Activated T-cell treated with anti-CD3 and anti-CD28 coated beads for 1 hour (primary cell): ENCODE measurements at places on chromosomes 4 and X.

DNA sequence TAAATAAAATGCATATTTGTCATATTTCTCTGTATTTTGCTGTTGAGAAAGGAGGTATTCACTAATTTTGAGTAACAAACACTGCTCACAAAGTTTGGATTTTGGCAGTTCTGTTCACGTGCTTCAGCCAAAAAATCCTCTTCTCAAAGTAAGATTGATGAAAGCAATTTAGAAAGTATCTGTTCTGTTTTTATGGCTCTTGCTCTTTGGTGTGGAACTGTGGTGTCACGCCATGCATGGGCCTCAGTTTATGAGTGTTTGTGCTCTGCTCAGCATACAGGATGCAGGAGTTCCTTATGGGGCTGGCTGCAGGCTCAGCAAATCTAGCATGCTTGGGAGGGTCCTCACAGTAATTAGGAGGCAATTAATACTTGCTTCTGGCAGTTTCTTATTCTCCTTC lies 3.3 kb downstream of the HTT start:
- DNase-seq = no peak

GRCh38 chr4:17877661-17878060 lies 66.9 kb downstream of the NCAPG start:
- no peak for DNase-seq

GRCh38 chrX:12128017-12128416 lies 10.3 kb upstream of the FRMPD4 start:
- no peak for DNase-seq

DNA sequence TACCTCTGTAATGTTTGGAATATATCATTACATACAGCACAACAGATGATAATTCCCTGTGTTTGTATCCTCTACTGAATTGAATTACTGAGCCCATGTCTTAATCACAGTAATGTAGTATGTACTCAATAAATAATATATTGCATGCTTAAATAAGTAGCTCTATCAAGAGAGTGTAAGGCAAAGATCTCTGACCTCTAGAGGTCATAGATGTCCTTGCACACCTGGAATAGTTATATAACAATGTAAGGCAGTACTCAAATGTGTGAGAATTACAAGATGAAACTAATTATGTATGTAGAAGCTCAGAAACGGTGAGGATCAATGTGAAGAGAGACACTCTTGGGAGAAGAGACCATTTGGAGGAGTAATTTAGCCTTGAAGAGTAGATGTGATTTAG lies 14.3 kb upstream of the GCNA start:
- no peak for DNase-seq

- no peak for DNase-seq
Observed at GRCh38 chr4:98573791-98574190, 84.6 kb downstream of the TSPAN5 start.

GRCh38 chr4:26094911-26095310 lies 180.9 kb downstream of the SMIM20 start:
- DNase-seq = no peak

DNA sequence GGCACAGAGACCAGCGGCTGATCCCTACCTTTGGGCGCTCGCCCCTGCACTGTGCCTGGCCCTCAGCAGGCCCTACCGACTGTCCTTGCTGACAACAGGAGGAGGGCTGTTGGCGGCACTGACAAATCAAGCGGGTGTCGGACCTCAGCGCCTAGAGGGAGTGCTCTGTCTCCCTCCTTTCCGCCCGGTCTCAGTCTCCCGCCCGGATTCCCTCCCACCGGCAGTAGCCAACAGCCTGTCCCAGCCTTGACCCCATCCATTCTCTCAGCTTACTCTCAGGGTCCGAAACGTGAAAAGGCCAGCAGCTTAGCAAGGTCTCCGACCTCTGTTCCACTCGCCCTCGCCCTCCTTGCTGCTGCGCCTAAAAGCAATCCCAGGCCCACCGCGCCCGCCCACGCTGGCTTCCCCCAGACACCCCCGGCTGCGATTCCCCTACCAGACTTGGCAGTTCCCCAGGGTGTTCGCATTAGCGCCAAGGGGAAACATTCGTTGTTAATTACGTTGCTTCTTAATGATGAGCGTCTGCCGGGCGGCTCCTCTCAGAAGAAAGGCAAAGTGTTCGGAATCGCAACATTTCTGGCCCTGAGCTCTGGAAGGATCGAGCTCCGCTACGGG lies 96.2 kb downstream of the SOWAHB start:
- no peak for DNase-seq

DNA sequence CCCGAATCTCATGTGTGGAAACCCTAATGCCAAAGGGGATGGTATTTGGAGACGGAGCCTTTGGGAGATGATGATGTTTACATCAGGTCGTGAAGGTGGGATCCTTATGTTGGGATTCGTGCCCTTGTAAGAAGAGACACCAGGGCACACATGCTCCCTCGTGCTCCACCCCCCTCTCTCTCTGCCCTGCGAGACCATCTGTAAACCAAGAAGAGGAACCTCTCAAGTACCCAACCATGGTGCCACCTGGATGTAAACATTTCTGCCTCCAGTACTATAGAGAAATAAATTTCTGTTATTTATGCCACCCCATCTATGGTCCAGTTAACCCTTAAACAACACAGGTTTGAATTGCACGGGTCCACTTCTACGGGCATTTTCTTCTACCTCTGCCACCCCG lies 179.4 kb downstream of the DHRSX start:
- DNase-seq = no peak

- DNase-seq = no peak
Observed at GRCh38 chr4:176319151-176319703, 539 bp upstream of the SPCS3 start.

DNA sequence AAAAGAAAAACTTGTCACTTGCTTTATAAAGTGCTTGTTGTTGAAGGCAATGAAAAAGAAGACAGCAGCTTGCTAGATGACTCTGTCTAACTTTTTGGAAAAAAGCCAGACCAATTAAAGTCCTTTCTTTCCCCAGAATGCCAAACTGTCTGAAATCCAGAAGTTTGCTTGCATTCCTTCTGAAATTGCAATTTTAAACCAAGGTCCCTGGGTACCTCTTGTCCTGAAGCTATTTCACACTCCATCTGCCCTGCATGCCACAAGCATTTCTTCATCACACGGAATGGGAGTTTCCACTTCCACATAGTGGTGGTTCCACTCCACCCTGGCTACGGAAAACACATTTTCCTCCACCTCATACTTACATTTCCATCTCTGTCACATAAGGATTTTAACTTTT lies 101.0 kb downstream of the PAPSS1 start:
- no peak for DNase-seq

GRCh38 chrX:72526534-72527508 lies 45.8 kb downstream of the HDAC8 start:
- DNase-seq = no peak

GRCh38 chrX:44908153-44908552 lies 35.2 kb downstream of the KDM6A start:
- no peak for DNase-seq

GRCh38 chr4:42142591-42142990 lies 9.9 kb downstream of the BEND4 start:
- DNase-seq = no peak

DNA sequence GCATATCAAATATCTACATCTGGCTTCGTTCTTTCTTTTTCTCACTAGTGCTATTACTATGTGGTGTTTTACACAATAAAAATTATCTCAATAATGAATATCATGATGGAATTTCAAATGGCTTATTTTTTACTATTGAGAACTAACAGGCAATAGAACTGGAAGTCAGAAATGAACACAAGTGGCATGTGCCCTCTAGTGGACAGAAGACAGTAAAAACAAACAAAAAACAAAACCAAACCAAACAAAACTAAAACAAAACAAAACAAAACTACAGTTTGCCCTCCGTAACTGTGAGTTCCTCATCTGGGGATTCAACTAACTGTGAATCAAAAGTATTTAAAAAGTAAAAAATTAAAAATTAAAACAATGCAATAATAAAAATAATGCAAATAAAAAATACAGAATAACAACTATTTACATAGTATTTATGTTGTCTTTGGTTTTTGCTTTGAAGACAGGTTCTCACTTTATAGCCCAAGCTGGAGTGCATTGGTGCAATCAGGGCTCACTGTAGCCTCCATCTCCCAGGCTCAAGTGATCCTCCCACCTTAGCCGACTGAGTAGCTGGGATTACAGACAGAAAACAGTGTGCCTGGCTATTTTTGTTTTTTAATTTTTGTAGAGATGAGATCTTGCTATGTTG lies 195.6 kb upstream of the TACR3 start:
- no peak for DNase-seq

GRCh38 chr4:66340286-66340893 lies 670.1 kb upstream of the EPHA5 start:
- DNase-seq = no peak

- no peak for DNase-seq
Observed at GRCh38 chrX:110003167-110004156, 548 bp downstream of the TMEM164 start.

- no peak for DNase-seq
Observed at GRCh38 chr4:83581411-83582288, 45.7 kb downstream of the GPAT3 start.

GRCh38 chr4:69708211-69708610 lies 52.2 kb downstream of the SULT1B1 start:
- no peak for DNase-seq

DNA sequence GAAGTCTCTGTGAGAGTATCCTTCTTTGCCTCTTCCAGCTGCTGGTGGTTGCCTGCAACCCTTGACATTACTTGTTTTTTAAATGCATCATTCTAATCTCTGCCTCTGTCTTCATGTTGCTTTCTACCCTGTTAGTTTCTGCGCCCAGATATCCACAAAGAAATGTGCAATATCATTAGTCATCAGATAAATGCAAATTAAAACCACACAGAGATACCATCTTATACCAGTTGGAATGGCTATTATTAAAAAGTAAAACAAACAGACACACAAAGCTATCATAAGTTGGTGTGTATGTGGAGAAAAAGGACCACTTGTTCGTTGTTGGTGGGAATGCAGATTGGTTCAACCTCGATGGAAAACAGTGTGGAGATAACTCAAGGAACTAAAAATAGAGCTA lies 517.4 kb downstream of the FAT4 start:
- DNase-seq = no peak

DNA sequence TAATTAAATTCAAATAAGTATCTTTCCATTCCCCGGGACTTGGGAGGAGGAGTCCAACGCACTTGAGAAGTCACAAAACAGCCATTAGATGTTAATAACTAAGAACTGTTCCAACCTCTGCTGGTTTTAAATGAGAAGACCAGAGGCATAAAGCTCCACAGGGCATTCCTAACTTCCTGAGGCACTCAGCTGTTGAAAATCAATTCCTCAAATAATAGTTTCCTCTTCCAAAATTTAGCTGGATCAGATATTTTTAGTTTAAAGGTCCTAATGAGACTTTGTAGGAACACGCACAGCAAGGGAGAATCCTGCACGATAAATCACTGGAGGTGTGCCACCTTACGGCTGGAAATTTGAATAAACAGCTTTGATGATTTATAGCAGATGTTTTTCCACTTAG lies 504.3 kb upstream of the ZFP42 start:
- no peak for DNase-seq

GRCh38 chr4:93495346-93495745 lies 333.2 kb upstream of the ATOH1 start:
- DNase-seq = no peak

- no peak for DNase-seq
Observed at GRCh38 chrX:136589966-136590365, 58.0 kb downstream of the VGLL1 start.

DNA sequence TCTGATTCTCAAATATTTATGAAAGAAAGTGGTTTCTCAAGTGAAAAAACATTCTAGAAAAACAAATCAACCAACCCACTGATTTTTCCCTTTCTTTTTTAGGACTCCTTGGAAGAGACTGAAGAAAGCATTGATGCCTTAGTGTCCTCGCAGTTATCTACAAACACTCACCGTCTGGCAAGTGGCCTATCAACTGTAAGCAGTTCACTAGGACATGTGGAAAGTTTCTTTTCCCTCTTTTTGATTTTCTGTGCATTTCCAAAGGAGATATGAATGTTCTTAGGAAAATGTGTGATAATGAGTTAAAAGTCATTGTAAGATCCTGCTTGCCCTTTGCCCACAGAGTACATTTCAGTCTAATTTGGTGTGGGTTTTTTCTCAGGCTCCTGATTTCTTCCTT lies 95.9 kb downstream of the SYTL5 start:
- no peak for DNase-seq

DNA sequence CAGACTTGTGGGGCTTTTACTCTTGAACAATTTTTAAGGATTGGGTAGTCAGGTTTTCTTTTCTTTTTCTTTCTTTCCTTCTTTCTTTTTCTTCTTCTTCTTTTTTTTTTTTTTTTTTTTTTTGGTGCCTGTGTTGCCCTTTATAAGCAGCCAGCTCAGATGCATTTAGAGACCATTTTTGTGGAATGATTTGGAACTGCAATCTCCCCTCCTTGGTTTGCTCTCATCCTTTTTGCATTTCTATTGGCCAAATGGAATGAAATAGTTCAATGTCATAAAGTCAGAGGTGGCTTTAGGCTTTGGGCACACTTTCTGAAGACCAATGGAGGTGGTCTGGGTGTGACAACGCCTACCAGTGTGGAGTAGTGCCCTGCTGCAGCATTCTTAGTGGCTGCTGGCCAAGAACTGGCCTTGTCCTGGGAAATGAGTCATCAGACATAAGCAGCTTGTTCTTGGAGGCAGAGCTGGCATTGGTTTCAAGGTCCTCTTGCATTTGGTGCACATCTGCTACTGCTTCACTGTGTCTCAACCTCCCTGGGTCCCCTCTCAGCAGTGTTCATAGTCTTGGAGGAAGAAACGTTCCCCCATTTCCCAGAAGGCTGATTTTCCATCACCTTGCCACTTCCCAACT lies 84.5 kb downstream of the CT47B1 start:
- DNase-seq = no peak

DNA sequence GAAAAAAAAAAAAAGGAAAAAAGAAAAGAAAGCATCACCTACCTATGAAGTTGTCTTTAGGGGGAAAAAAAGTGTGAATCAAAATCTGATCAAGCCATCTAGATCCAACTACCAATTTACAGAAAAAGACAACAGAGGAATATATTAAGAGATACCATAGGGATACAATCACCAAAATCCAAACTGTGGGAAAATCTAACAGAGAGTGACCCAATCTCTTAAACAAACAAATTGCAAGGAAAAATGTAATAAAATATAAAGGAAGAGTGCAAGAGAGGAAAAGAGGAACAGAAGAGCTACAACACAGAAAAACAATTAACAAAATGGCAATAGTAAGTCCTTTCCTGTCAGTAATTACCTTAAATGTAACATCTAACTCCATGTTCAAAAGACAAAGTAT lies 19.0 kb downstream of the THOC2 start:
- no peak for DNase-seq

DNA sequence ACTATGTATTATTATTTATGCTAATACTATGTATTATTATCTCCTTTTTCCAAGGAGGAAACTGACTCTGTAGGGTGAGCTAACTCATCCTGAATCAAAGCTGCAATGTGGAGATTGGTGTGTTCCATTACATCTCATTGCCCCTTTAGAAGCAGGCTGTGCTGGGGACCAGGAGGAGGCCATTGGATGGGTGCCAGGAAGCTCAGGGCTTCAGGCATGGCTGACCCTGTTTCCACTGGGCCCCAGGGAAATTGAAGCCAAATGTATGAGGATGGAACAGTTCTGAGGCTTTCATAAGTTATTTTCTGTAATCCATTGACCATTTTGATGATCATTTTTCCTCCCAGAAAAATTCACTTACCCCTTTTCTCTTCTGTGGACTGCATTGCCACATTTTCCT lies 418.8 kb upstream of the ZFP42 start:
- DNase-seq = no peak

- no peak for DNase-seq
Observed at GRCh38 chr4:109912706-109913595, at the start of gene EGF. TSS of gene EGF (plus strand) at chr4:109912883. CDS start at chr4:109913336, 453 bp downstream.
